ENCODE measurements at places on chromosomes 6 and 20.

DNA sequence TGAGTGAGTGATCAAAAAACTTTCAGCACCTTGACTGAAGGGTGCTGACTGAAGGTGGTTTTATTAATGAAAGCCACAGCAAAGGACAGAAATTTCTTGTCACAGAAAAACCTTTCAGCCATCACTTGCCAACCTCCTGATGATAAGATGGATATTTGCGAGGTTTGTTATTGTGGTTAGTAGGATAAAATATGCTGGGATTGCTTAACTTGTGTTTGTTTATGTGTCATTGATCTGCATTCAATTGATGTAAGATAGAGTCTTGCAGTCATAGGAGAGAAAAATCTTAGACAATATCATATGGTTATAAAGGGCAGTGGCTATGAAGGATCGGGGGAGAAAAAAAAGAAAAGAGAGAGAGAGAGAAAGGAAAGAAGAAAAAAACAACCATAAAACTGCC is 1.2 kb downstream of the TSBP1 start:
- DNase-seq = no peak

DNA sequence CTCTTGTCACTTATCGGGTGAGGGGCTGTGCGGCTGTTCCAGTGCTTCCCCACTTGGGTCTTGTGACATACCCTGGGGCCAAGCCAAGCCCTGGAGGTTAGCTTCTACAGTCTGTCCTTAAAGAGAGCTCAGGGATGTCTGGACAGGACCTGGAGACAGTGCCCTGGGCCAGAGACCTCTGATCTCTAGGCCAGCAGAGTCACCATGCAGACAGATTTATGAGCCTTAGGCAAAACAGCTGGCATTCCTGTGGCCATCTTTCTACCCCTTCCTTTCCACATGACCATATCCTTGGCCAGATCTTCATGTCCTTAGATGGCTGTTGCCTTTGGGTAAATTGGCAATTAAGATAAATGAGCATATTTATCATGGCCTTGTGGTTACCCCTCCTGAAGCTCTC is 678.6 kb downstream of the MAFB start:
- DNase-seq = no peak

DNA sequence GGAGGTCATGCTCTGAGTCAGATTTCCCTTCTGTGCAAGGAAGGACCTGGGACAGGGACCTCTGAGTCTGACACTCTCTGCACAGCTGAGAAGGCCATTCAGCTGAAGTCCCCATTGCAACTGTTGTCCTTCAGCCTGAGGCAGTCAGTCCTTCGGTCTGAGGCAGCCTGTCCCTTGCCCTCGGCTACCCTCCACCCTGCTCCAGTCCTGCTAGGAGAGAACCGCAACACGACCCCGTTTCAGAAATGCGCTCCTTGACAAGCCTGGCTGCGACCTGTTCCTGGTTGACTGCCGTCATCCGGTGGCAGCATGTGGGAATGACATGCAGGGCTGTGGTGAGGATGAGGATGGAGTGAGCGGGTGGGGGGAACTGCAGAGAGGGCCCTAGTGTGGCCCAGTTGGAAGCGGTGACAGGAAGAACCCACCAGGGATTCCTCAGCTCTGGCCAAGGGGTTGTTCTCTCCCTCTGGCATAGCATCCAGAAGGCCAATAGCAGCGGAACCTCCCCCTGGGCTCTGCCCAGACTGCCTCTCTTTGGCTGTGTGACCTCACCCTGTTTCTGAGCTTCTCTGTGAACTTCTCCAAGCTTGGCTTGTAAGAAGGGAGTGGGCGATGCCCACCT is 40.3 kb upstream of the ANGPT4 start:
- DNase-seq = peak; percentile 79

- no peak for DNase-seq
Observed at GRCh38 chr6:134074151-134075055, 22.0 kb upstream of the SLC2A12 start.

DNA sequence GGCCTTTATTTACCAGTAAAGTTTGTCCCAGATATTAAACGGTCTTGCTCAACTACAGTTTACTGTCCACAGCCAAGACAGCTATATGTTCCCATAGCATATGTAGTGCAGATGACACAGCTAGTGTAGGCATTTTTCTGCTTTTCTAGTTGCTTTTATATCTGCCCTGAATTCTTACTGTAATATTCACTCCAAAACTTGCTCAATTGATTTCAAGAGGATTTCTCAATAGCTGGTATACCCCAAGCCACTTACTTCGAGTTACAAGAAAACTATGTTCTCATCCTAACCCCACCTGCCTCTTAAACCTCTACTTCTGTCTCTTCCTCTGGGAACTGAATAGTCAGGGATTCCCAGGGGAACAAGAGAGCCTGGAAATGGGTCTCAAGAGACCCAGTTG is 18.9 kb upstream of the ROS1 start:
- no peak for DNase-seq

DNA sequence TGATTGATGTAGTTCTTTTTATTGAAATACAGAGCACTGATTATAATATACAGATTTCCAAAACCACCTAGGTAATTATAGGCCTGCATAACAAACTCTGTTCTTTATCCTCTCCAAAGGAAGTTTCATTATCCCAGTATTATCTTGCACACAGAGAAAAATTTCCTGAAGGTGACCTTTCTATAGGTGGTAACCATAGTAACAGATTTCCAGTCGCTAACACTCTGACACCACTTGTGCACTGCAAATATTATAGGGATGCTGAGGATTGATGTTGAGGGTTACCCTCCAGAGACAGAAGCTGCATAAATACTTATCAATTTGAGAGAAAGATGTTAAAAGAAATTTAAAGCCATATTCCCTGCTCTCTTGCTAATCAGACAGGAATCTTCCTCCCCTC is 274.5 kb upstream of the NRSN1 start:
- DNase-seq = no peak

DNA sequence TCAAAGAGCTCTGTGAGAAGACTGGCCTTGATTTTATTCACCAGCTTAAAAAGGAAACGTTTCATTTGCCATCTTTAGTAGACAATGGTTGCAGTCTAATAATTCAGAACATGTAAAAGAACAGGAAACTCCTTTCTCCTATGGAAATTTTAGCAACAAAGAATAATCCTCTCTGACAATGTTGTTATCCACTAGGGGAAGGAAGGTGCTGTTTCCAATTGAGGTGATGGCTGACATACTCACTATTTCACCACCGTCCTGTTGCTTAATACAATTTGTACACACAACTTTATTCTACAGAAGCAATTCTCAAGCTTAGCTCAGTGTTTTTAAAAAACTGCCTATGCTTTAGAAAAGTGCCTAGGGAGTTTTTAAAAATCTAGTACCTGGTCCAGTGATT is 192.7 kb downstream of the ARHGAP18 start:
- DNase-seq = no peak

DNA sequence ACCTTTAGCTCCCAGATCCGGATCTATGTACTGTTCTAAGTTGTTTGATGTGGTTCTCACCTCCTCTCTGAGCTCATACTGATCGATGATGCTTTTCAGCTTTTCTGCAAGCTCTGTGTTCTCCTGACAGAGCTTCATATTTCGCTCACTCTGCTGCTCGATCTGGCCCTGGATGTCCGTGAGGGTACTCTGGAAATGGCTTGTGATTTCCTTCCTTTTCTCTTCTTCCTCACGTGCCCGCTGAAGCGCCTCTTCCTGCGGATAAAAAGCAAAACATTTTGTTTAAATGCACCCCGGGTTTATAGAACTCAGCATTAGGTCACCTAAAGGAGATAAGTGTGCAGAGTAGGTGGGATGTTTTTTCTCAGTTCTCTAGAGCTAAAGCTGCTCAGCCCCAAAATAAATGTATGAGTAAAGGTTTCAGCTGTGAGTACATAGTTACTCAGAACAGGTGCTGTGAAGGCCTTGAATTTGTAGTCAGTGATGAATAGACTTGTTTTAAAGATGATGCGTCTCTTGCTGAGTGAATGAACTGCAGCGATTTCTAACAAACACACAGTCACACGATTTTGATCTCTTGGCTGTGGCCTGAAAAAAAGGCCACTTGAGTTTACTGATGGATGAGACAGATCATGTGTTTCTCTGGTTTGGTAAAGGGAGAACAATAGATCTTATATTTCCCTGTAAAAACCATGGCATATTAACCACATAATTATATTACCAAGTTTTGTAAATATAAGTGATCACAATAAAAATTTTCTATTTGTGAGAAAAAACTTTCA is 29.1 kb downstream of the TXLNB start:
- DNase-seq = no peak

GRCh38 chr6:18245642-18246041 is 18.7 kb downstream of the DEK start:
- no peak for DNase-seq

DNA sequence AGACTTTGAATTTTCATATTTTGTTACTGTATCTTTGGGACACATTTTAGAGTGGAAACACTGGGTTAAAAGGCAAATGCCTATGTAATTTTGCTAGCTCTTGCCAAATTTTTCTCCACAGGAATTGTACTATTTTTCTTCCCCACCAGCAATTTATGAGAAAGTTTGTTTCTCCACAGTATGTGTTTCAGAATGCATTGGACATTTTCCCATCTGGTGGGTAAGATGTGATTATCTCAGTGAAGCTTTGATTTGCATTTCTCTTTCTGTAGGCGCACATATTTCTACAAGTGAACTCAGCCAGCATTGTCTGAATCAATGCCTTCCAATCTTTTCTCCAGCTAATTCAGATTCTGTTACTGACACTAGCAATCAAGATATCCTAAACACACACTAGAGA is 157.8 kb downstream of the RCAN2 start:
- no peak for DNase-seq

GRCh38 chr6:42820512-42821340 is 38.9 kb downstream of the BICRAL start:
- no peak for DNase-seq

DNA sequence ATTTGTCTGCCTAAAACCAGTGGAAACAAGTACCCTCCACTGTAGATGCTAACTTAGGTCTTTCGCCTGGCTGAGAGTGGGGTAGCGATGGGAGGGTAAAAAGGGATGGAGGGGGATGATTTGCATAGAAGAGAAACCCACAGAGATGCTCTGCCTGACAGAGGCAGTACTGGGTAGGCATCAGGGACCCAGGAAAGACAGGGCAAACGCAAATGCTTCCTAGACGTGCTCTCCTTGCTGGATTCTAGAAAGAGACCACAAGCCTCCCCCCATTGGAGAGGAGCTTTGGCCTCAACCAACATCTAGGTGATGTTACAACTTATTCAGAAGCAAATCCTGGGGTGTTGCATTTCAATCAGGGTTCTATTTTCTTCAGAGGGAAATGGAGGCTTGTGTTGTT is 3.2 kb downstream of the OLIG3 start:
- DNase-seq = no peak

DNA sequence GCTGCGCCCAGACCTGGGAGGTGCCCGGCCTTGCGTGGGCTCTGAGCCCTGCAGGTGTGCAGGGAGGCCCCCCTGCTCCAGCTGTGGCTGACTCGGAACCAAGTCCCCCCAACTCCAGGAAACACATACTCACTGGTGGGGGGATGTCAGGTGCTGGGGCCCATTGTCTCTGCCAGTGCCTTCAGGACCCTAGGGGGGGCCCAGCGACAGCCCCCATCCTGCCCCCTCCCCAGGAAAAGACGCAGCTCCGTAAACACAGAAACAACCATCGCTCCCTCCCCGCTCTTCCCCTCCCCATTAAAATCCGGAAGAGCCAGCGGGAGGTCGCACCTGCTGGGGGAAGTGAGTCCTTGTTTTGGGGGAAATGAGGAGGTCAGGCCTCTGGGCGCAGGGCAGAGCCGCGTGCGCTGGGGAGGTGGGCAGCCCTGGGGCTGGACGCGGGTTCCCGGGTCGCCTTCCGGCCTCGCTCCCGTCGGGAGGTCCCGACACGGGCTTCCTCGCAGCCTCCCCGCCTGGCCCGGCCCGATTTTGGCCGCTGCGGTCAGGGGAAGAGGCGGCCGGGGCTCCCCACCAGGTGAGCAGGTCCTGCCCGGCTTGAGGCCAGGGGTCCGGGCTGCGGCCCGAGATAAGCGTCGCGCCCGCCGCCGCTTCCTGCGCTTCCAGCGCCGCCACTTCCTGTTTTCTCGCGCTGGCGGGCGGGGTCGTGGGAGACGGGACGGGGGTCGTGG is 6.2 kb downstream of the C20orf204 start:
- no peak for DNase-seq

DNA sequence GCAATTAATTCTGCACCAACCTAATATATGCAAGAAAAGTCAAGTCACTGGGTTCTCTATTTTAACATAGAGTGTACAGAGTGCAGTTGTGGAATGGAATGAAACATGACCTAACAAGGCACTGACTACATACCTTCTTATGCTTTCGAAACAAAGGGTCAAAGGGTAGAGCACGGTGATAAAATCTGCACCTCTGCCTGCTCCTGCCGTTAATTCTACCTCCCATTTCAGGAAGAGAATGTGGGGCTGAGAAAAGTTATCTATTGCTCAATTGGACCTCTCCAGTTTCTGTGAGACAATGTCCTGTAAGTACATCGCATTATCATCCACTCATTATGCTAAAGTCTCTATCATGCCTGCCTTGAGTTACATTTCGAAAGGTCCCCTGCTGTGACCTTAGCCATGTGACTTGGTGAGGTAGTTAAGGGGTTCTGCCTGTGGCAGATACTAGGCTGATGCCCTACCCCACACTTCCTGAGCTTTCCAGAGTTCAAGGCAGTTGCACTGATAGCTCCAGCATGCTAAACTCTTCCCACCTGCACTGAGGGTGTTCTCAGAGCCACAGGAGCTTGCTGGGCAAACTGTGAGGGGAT is 14.0 kb upstream of the MOCS1 start:
- no peak for DNase-seq

GRCh38 chr6:8432614-8433013 is 2.7 kb downstream of the SLC35B3 start:
- DNase-seq = no peak

- no peak for DNase-seq
Observed at GRCh38 chr6:111774346-111774703, 98.9 kb downstream of the FYN start.

DNA sequence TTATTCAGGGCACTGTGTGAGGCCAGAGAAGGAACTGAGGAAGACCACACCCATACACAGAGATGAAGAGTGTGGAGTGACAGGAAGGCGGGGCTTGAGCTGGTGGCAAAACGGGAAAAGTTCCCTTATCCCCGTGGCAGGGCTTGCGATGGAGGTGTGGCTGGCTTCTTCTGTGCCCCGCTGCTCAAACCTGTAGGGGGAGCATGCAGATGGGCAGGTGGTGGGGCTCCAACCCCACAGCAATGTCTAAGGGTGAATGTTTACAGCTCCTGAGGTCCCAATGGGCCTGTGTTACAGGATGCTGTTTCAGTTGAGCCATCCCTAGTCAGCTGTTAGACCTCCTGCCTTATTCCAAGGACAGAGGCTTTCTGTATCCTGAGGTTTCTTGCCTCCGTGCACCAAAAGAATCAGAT is 105.9 kb downstream of the LY86 start:
- no peak for DNase-seq

DNA sequence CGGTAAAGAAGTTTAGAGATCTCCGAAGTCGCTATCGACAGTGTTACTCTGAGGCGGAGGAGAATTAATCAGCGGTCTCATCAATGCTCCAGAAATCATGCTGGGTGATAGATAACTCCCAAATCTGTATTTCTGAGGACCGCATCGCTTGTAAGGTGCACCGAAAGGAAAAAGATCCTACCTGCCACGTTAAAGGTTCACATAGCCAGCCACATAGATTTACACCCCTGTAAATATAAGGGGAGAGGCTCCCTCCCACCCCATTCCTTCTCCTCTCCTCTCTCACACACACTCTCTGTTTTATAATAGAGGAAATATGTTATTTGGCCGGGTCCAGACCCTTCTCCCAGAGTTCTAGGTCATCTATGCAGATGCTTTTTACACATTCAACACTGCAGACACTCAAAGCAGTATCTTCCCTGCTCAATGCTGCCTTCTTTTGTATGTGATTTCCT is 620 bp upstream of the DEK start:
- DNase-seq = no peak

GRCh38 chr20:51639206-51639832 is 96.8 kb upstream of the NFATC2 start:
- DNase-seq = peak; percentile 70
